ENCODE measurements at places on chromosomes 7 and 10. TPM values are rescaled to one million over a fixed set of nuclear protein-coding genes. Genes with fewer than 3 reads are reported as not detected.

DNA sequence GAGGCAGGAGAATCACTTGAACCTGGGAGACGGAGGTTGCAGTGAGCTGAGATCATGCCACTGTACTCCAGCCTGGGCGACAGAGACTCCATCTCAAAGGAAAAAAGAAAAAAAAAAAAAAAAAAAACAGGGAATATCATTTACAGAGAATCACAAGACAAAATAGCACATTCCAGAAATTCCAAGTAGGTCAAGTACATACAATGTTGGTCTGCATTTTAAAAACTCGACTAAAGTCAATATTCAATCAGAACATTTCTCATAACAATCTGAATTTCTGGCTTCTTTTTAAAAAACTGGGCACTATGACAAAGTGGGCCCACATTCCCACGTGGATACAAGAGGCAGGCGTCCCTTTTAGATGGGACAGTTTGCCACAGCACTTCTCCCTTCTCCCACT lies 12.8 kb downstream of the ZC3HAV1L start:
- H3K4me3 ChIP-seq, result no peak overlapping the region
- H3K4me1 ChIP-seq, result no peaks in the 10 kb centered on the region
- no peak for DNase-seq
- H3K27ac ChIP-seq, result no peak overlapping the region
- H3K27me3 ChIP-seq, result no peaks in the 10 kb centered on the region

DNA sequence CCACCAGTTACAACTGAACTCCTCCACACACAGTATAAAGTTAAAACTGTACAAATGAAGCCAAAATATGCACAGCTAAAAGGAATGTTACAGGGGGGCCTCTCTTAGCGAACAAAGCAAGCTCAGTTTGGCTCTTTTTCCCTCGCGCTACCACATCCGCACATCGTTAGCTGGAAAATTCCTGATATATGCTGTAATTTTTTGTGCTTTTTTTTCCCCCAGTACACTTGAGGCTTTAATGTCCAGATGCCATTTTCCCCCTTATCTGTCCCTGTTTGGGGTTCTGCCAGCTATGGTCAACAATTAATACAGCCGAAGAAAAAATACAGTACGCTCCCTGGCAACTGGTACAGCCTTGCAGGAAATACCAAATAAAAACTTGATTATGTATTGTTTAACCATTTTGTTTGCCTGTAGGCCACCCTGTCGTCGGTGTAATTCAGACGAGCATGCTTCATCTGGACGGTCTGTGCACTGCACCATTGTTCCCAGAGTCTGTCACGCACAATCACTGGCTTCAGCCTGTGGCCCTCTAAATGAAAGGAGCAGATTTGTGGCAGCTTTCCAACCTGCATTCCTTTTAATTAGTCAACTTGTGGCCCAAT lies 108.1 kb upstream of the FAM133B start:
- no peak for DNase-seq
- no peaks in the 10 kb centered on the region for H3K4me1 ChIP-seq
- H3K27ac ChIP-seq, result no peak overlapping the region
- no peaks in the 10 kb centered on the region for H3K36me3 ChIP-seq

BLNK gene
- total RNA-seq, result not detected

DNA sequence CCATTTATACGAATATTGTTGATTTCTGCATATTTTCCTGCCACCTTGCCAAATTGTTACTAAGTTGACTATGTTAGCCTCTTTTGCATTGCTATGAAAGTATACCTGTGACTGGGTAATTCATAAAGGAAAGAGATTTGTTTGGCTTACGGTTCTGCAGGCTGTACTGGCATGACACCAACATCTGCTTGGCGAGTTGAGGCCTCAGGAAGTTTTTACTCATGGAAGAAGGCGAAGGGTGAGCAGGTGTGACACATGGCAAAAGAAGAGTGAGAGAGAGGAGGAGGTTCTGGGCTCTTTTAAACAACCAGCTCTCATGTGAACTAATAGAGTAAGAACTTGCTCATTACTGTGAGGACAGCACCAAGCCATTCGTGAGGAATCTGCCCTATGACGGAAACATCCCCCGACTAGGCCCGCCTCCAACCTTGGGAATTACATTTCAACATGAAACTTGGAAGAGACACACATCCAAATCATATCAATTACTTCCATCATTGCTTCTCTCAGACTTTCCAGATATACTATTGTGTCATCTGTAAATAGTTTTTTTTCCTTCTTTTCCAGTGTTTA lies 8.4 kb downstream of the RALA start:
- H3K4me1 ChIP-seq, result peaks cover 51% of the 10 kb centered on the region
- DNase-seq, result no peak
- no peak overlapping the region for H3K4me3 ChIP-seq
- no peak overlapping the region for H3K27ac ChIP-seq
- no peaks in the 10 kb centered on the region for H3K27me3 ChIP-seq

DNA sequence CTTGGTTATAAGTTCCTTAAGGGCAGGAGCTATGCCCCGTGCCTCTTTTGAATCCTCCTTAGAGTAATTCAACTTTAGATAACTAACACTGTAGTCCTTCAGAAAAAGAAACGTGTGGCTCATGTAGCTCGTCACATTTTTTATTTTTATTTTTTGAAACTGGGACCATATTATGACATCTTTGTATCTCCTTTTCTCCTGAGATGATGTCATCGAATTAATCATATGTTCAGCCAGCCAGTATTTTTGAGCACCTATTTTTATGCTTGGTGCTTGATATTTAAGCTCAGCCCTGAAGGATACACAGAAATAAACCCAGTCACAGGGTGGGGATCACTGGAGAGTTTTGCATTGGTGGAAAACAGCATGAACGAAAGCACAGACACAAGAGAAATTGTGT lies 22.6 kb upstream of the CELF2 start:
- no peaks in the 10 kb centered on the region for H3K27me3 ChIP-seq
- no peak for DNase-seq
- H3K4me1 ChIP-seq, result no peaks in the 10 kb centered on the region
- no peak overlapping the region for H3K4me3 ChIP-seq
